ENCODE measurements at places on chromosomes 1 and 21.
A peak's percentile ranks its signal among the peaks of the same experiment; 100 is the strongest.

GRCh38 chr1:116330342-116330652, 42.7 kb upstream of the ATP1A1 start:
- peak; percentile 39 for DNase-seq

- DNase-seq: no peak
Observed at GRCh38 chr1:22317231-22317919, 134.3 kb upstream of the ZBTB40 start.

GRCh38 chr21:46560568-46561444, 44.1 kb downstream of the S100B start:
- no peak for DNase-seq

GRCh38 chr21:41926807-41927171, 27.0 kb downstream of the C2CD2 start:
- no peak for DNase-seq

GRCh38 chr1:203563291-203563690, 63.3 kb upstream of the ATP2B4 start:
- no peak for DNase-seq

- DNase-seq: no peak
Observed at GRCh38 chr1:95208876-95209275, 25.1 kb upstream of the RWDD3 start.

- DNase-seq: no peak
Observed at GRCh38 chr1:33379631-33380354, 51.1 kb downstream of the PHC2 start.

- DNase-seq: no peak
Observed at GRCh38 chr1:53025034-53025768, 36.8 kb upstream of the PODN start.

GRCh38 chr1:47547753-47548573, 110.1 kb downstream of the FOXD2 start:
- no peak for DNase-seq

GRCh38 chr21:34513129-34513675, 1.2 kb upstream of the KCNE1 start:
- no peak for DNase-seq

DNA sequence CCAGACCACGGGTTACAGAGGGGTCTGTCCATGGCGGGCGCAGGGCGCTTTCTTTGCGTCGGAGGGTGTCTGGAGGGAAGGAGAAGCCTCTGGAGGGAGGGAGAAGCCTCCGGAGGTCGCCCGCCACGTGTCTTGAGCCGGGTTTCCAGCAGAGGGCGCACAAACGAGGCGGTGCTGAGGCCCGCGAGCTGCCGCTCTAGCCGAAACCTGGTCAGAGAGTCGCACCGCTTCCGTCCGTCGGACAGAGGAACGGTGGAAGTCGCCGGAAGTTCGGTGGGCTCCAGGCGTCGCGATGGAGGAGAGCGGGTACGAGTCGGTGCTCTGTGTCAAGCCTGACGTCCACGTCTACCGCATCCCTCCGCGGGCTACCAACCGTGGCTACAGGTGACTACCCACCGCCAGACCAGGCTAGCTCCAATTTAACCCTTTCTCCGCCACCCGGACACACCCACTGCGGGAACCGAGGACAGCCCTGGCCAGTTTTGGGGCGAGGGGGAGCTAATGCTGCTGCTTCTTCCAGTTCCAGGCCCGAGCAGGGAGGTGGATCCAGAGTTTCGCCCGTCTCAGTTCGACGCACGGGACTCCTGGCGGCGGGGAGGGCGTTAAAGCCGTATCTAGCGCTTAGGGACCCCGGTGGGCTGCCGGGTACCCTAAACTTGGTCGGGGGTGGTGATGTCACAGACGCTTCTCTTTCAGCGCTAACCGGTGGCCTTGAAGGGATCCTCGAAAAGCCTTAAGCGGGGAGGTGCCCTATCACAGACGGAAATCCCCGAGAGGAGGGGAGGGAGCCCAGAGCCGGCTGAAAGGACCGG, at the start of gene NECAP2:
Gene NECAP2, plus strand, starts transcription at position 255 of the 812 bp plus-strand sequence. Its CDS starts 38 bp downstream, at position 293.
- DNase-seq: peak; percentile 99

DNA sequence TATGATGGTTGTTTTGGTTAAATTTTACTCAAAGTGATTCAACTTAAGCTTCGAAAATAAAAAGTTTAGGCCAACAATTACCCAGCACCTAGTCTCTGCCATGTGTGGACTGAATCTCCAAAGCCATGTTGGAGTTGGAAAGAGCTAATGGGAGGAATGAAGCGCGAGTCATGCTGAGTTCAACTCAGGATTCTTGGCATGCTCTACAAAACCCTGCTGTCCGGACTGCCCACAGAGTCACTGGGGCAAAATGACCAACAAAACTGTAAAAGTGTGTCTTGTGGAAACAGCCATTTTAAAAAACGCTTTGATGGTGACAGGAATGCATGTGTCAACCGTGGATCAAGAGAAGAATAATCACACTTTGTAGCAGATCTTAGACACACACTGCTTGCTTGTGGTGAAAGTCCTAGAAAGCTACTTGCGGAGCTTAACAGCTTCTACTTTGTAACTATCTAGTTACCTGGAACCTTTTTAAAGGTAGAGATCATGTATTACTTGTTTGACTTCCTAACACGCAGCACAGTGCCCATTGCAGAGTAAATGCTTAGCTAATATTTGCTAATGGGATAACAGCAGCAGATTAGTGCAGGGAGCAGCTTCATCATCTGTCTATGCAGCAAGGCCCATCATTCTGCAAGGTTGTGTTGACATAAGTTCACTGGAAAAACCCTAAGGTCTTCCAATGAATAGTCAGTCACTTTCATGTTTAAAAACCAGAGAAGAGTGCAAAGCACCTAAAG, 7.0 kb upstream of the GBP6 start:
- DNase-seq: no peak

All from NCI-H510A (cell line).